ENCODE measurements at places on chromosomes 11 and 22. TPM values are rescaled to one million over a fixed set of nuclear protein-coding genes. Genes with fewer than 3 reads are reported as not detected.

GAB2 gene
- polyA plus RNA-seq, result 8.7 TPM

DNA sequence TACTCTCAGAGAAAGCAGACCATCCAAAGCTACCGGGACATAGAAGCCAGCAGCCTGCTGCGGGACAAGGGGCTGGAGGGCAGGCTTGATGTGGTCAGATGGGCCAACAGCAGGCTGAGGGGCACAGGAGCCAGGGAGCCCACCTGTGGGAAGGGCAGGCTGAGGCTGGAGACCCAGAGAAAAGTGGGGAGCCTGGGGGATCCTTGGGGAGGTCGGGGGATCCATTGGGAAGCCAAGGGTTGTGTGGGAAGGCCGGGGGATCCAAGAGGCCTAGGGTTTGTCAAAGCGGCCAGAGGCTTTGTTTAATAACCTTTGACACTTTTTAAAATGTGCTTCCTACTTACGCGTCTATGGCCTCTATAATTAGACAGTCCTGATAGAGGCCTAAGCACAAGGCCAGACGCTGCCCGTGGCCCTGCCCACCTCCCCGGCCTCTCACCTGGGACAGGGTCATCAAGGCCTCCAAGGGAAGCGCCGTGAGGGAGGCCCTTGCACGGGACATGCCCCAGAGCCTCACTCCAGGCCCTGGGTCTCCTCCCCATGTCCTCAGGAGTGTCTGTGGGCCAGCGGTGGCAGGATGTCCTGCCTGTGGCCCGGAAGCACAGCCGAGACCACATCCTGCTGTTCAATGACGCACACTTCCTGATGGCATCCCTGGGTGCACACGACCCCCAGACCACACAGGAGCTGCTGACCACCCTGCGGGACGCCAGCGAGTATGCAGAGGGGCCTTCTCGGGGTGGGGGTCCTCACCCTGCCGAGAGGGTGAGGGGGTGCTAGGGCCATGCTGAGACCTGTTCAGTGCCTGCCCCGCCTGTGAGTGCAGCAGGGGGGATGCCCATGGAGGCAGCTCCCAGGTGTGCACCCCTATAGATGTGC lies 8.6 kb upstream of the GTSE1 start:
- no peak for DNase-seq

DNA sequence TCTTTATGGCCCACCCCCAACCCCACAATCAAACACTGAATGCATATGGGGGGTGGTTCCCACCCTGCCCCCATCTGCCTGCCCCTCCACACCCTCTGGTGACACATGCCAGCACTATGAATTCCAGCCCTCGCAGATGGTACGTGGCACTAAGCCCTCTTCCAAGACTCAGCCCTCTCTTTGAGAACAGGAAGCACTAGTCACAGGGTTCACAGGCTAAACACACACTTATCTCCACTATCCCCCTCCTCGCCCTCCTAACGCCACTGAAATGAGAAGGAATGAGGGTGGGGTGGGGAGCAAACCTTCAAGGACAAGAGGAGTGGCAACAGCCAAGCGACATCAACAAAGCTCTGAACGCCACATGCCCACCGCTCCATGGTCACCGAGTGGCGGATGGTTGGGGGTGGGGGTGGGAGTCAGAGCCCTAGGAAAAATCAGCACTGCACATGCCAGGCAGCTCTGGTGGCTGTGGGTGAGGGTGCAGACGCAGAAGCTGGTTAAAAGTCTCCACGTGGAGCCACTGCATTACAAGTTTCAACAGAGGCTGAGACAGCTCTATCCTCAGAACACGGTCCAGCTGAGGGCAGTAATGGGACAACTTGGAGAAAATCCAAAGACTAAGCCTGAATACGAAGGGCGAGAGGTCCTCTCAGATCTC lies 33.6 kb downstream of the TMEM184B start:
- DNase-seq, result peak; percentile 83

DNA sequence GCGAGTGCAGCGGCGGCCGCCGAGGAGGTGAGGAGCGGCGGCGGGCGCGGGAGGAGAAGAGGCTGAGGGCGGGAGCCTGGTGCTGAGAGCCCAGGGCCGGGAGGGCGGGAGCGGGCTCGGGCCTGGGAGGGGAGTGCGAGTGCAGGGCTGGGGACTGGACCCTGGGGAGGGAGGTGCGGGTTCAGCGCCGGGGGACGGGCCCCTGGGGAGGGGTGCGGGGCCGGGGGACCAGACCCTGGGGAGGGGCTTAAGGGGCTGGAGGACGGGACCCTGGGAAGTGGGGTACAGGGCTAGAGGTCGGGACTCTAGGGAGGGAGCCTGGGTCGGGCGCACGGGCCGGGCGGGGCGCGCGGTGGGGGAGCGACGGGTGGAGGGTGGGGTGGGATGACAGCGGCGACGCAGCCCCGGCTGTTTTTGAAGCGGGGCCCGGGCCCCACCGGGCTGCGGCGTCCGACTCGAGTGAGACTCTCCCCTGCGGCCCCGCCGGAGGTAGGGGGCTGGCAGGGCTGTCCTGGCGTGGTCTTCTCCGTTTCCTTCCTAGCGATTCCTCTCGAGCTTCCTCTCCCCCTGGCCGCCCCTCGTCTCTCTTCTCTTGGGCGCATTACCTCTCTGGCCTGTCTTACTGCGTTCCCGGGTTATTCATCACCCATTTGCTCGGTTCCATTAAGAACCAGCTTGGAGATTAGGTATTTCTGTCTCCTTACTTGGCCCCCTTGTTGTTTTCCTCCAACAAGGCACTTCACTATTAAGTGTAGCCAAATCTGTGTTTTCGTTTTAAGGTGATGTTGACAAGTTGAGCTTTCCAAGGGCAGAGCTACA lies 754 bp downstream of the NUP50 start:
- no peak for DNase-seq

DNA sequence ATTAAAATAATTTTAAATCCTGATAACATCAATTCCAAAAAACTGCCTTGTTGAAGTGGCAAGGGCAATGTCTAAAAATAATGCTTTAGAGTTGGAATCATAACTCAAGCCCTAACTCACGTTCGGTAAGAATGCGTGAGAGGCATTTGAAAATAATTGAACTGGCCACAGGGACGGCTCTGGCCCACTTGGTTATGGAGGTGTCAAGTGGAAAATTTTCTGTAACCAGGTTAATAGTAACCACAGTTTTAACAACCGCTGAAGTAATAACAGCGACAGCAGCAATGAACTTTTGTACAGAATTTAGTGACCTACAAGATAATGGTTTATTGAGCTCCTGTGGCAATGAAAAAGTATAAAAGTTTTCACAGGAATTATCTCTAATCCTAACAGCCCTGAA lies 79.4 kb downstream of the ETS1 start:
- no peak for DNase-seq

- no peak for DNase-seq
Observed at GRCh38 chr22:17888855-17889254, 114.6 kb upstream of the BID start.
